ENCODE measurements at places on chromosomes 5 and 9.

GRCh38 chr9:75941066-75941465 lies 50.6 kb downstream of the PCSK5 start:
- no peak overlapping the region for H3K4me3 ChIP-seq
- H3K4me1 ChIP-seq, result peaks cover 8% of the 10 kb centered on the region
- no peak overlapping the region for H3K27ac ChIP-seq
- DNase-seq, result no peak

DNA sequence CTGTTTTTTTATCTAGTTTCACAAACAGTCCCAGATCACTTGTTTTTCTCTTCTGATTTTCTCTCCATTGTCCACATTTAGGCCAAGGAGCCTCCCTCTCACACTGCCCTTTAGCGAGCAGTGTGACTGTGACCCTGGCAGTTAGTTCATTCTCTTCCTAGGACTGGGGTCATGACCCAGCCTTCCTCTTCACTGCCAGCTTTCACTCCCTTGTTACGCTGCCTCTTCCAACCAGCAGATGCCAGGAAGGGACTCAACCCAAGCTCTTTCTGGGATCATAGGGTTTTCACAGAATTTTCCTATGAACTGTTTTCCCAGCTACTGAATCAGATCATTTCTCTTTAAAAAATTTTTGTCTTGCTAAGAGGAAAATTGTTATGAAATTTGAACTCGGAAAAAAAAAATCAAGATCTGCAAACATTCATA lies 70.9 kb downstream of the LMNB1 start:
- H3K4me3 ChIP-seq, result no peak overlapping the region
- H3K36me3 ChIP-seq, result peaks cover 23% of the 10 kb centered on the region
- H3K27me3 ChIP-seq, result no peaks in the 10 kb centered on the region
- DNase-seq, result no peak
- peaks cover 60% of the 10 kb centered on the region for H3K4me1 ChIP-seq
- no peak overlapping the region for H3K27ac ChIP-seq

DNA sequence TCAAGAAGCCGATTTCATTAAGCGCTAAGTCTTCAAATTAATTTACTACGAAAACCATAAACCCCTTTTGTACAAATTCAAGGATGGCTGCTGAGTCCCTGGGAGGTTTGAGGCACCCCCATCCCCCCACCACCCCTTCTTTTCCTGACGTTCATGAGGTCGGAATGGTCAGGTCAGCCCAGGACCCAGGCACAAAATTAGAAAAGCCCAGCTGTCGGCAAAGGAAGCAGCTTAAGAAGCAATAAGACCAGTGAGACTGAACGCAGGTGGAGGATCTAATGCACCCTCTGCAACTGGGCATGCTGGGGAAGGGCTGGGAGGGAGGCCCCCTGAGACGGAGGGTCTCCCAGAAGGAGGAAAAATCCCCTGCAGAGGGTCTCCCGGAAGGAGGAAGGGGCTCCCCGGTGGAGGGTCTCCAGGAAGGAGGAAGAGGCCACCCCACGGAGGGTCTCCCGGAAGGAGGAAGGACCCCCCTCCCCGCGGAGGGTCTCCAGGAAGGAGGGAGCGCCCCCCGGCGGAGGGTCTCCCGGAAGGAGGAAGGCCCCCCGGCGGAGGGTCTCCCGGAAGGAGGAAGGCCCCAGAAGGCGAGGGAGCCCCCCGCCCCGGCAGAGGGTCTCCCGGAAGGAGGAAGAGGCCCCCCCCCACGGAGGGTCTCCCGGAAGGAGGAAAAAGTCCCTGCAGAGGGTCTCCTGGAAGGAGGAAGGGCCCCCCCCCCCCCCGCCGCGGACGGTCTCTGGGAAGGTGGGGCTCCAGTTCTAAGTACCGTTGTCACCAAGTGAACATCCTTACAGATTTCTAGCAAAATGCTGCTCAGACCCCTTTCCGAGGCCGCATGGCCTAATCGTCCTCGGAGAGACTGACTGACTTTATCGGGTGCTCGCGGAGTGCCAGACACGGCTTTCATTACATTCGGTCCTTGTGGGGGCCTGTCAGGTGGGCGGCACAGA lies 74.4 kb upstream of the FCN1 start:
- no peaks in the 10 kb centered on the region for H3K36me3 ChIP-seq
- no peak overlapping the region for H3K4me3 ChIP-seq
- no peak overlapping the region for H3K27ac ChIP-seq
- H3K27me3 ChIP-seq, result no peaks in the 10 kb centered on the region
- H3K4me1 ChIP-seq, result no peaks in the 10 kb centered on the region
- no peak for DNase-seq

- no peaks in the 10 kb centered on the region for H3K27me3 ChIP-seq
- H3K27ac ChIP-seq, result no peak overlapping the region
- DNase-seq, result no peak
These were observed 97.9 kb downstream of the CHSY3 start for GRCh38 chr5:130002183-130002582.

DNA sequence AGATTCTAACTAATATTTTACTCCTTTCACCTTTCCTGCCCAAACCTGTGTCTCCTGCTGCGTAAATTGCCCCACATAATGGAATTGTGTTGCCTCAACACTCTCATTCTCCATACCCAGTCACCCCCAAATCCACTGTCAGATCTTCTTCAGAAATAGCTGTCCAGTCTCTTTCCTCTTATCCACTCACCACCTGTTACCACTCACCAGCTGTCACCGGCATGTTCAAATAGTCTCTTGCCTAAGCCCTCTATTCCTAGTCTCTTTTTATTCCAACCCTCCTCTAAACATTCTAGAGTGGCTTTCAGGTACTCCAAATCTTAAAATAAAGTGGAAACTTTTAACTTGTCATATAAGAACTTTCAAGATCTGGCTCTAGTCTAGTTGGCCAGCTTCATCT lies 262.0 kb upstream of the FBXL7 start:
- H3K4me1 ChIP-seq, result no peaks in the 10 kb centered on the region
- no peak overlapping the region for H3K27ac ChIP-seq

DNA sequence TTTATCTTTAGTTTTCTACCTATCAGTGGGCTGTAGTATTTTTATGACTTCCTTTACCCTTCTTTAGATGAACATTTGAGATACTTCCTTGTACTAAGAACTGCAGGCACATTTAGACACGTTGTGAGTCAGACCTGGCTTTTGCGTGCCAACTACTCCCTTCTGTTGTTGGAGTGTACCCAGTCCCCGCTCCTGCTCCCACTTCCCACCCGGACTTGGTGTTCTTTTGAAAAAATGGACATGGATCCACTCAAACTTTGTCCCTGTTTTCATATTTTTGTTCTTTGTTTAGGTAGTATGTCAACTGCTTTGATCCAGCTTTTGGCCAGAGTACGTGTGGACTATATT lies 60.7 kb downstream of the PARP8 start:
- H3K4me1 ChIP-seq, result peaks cover 39% of the 10 kb centered on the region
- H3K27me3 ChIP-seq, result no peaks in the 10 kb centered on the region
- DNase-seq, result peak; percentile 40
- H3K36me3 ChIP-seq, result peaks cover 43% of the 10 kb centered on the region

- no peaks in the 10 kb centered on the region for H3K36me3 ChIP-seq
- no peak overlapping the region for H3K27ac ChIP-seq
- H3K4me1 ChIP-seq, result no peaks in the 10 kb centered on the region
- DNase-seq, result no peak
These were observed 66.3 kb downstream of the PRELID2 start for GRCh38 chr5:145768863-145769262.

Data from activated CD8-positive, alpha-beta T cell treated with anti-CD3 and anti-CD28 coated beads, Interleukin-2, amount 10 ng/mL, durations not matched to agents 7 days and 5 days (primary cell).